ENCODE measurements at places on chromosomes 16 and 17. TPM values are rescaled to one million over a fixed set of nuclear protein-coding genes. Genes with fewer than 3 reads are reported as not detected.
A peak's percentile ranks its signal among the peaks of the same experiment; 100 is the strongest.

- H3K4me3 ChIP-seq: no peak overlapping the region
- H3K27ac ChIP-seq: no peak overlapping the region
- no peaks in the 10 kb centered on the region for H3K27me3 ChIP-seq
- H3K36me3 ChIP-seq: peaks cover 2% of the 10 kb centered on the region
- H3K4me1 ChIP-seq: no peaks in the 10 kb centered on the region
These were observed 177.4 kb downstream of the FTO start for GRCh38 chr16:53881371-53881770.

- H3K4me1 ChIP-seq: no peaks in the 10 kb centered on the region
- no peaks in the 10 kb centered on the region for H3K27me3 ChIP-seq
- H3K27ac ChIP-seq: no peak overlapping the region
- no peak for DNase-seq
- H3K36me3 ChIP-seq: no peaks in the 10 kb centered on the region
These were observed 23.5 kb upstream of the GRIN2A start for GRCh38 chr16:10205688-10206087.

DNA sequence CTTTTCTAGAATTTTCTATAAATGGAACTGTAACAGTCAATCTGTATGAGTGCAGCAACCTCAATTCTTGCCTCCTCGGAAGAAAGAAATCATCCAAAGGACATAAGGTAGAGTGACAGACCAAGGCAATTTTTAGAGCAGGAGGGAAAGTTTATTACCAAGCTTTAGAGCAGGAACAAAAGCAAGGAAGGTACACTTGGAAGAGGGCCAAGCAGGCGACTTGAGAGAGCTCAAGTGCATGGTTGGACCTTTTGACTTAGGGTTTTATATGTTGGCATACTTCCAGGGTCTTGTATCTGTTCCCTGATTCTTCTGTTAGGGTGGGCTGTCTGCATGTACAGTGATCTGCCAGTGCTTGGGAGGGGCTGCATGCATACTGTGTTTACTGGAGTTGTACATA is 50.3 kb downstream of the SCNN1G start:
- no peak for DNase-seq
- no peak overlapping the region for H3K4me3 ChIP-seq
- H3K27ac ChIP-seq: no peak overlapping the region
- no peaks in the 10 kb centered on the region for H3K27me3 ChIP-seq

DNA sequence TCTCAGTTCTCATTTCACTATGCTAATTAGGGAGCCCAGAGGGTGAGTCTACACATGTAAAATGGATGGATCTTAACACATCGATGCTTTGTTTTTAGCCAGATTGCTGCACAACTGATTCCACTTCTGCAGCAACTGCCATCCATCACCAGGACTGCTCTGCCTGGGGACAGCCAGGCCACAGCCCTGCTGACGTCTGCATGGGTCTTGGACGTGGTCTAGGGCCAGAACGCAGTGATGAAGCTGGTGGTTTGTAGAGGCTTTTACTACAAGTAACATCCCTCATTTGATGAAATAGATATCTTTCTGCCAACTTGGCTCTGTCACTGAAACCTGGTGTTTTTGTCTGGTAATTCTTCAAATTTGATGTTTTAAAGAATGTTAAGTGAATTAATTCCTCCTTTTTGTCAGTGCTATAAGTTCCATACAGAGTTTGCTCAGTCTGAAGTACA is 50.6 kb downstream of the MARCHF10 start:
- H3K4me1 ChIP-seq: no peaks in the 10 kb centered on the region
- DNase-seq: no peak
- H3K27ac ChIP-seq: no peak overlapping the region
- no peaks in the 10 kb centered on the region for H3K36me3 ChIP-seq
- H3K4me3 ChIP-seq: no peak overlapping the region

Gene PHB1
- total RNA-seq: 72.3 TPM

DNA sequence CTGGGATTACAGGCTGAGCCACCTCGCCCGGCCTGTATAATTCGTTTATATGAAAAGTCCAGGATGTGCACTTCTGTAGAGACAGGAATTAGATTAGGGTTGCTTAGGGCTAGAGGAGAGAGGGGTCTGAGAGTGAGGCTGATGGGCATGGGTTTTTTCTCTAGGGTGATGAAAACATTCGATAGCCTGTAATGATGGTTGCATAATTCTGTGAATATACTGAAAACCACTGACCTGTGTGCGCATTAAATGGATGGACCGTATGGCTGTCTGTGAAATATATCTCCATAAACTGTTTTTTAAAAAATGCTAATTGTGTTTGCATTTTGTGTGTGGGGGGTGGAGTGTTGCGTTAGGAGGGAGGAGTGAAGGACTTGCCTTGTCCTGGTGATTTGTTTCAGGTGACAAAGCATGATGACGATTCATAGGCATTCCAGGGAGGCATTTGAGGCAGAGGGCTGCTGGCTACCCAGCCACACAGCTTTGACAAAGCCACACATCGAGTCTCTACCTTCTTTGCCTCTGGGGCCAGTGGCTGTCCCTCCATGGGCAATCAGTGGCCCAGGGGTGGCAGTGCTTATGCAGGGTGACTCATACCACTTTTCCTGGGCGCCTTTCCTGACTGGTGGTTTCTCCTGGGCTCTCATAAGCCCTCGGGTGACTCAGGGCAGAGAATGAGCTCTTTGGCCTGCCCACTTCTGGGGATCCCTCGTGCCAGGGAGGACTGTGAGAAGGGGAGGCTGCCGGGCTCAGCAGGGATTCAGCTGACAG is 148.5 kb upstream of the WSCD1 start:
- H3K4me1 ChIP-seq: no peaks in the 10 kb centered on the region
- no peak overlapping the region for H3K4me3 ChIP-seq
- H3K27ac ChIP-seq: no peak overlapping the region
- no peaks in the 10 kb centered on the region for H3K36me3 ChIP-seq
- no peak for DNase-seq
- H3K27me3 ChIP-seq: no peaks in the 10 kb centered on the region

DNA sequence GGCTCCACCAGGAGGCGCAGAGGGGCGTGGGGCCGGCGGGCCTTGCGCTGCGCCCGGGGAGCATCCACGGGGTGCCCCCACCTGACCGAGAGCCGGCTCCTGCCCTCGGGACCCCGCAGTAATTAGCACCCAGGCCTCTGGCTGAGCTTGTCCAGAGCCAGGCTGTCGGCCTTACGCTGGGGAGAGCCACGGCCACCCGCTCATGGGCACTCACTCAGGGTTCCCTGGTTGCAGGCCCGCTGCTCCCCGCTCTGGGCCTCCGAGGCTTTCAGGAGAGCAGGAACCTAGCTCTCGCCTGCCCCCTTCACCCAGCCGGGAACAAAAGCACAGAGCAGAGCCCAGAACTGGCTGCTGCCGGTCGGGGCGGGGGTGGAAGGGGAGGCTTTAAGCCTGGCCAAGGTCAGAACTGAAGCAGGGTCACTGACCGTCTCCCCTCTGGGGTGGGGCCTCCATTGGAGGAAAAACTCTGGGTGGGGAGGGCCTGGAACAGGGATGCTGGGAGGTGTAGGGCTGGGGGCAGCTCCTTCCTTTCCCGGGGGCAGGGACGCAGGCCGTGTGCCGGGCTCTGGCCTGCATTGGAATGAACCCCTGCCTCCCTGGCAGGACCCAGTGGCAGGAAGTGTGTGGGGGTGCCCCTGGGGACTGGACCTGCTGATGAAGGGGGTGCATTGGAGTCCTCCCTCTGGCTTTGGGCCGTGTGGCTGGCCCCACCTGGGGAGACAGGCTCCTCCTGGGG is 12.3 kb downstream of the GLIS2 start:
- H3K4me3 ChIP-seq: peak overlapping the region; percentile 55
- no peaks in the 10 kb centered on the region for H3K27me3 ChIP-seq
- H3K36me3 ChIP-seq: no peaks in the 10 kb centered on the region
- H3K4me1 ChIP-seq: peaks cover 16% of the 10 kb centered on the region
- no peak overlapping the region for H3K27ac ChIP-seq
- peak; percentile 68 for DNase-seq

Gene DNAH17
- total RNA-seq: 0.19 TPM

Gene CCL17
- not detected for total RNA-seq

GRCh38 chr17:17167986-17168385 is 38.1 kb downstream of the PLD6 start:
- peaks cover 77% of the 10 kb centered on the region for H3K36me3 ChIP-seq
- H3K4me1 ChIP-seq: no peaks in the 10 kb centered on the region
- no peaks in the 10 kb centered on the region for H3K27me3 ChIP-seq
- no peak overlapping the region for H3K27ac ChIP-seq
- no peak overlapping the region for H3K4me3 ChIP-seq

Gene KRTAP9-4
- not detected for total RNA-seq

Gene AANAT
- total RNA-seq: 0.94 TPM

- peaks cover 7% of the 10 kb centered on the region for H3K4me1 ChIP-seq
- no peaks in the 10 kb centered on the region for H3K27me3 ChIP-seq
- H3K4me3 ChIP-seq: no peak overlapping the region
- no peak for DNase-seq
- H3K36me3 ChIP-seq: no peaks in the 10 kb centered on the region
- no peak overlapping the region for H3K27ac ChIP-seq
These were observed 2.0 kb downstream of the WSCD1 start for GRCh38 chr17:6072157-6072556.

Gene KCNG4
- not detected for total RNA-seq

Gene SULT1A3
- total RNA-seq: 41.2 TPM

- DNase-seq: no peak
- H3K27ac ChIP-seq: no peak overlapping the region
- no peaks in the 10 kb centered on the region for H3K27me3 ChIP-seq
- no peak overlapping the region for H3K4me3 ChIP-seq
- peaks cover 5% of the 10 kb centered on the region for H3K4me1 ChIP-seq
- peaks cover 19% of the 10 kb centered on the region for H3K36me3 ChIP-seq
These were observed 153.4 kb upstream of the PLCG2 start for GRCh38 chr16:81625544-81626153.

GRCh38 chr16:67399218-67399733 is 6.0 kb upstream of the TPPP3 start:
- H3K27ac ChIP-seq: no peak overlapping the region
- no peaks in the 10 kb centered on the region for H3K27me3 ChIP-seq
- no peaks in the 10 kb centered on the region for H3K36me3 ChIP-seq
- peaks cover 16% of the 10 kb centered on the region for H3K4me1 ChIP-seq
- DNase-seq: peak; percentile 72

DNA sequence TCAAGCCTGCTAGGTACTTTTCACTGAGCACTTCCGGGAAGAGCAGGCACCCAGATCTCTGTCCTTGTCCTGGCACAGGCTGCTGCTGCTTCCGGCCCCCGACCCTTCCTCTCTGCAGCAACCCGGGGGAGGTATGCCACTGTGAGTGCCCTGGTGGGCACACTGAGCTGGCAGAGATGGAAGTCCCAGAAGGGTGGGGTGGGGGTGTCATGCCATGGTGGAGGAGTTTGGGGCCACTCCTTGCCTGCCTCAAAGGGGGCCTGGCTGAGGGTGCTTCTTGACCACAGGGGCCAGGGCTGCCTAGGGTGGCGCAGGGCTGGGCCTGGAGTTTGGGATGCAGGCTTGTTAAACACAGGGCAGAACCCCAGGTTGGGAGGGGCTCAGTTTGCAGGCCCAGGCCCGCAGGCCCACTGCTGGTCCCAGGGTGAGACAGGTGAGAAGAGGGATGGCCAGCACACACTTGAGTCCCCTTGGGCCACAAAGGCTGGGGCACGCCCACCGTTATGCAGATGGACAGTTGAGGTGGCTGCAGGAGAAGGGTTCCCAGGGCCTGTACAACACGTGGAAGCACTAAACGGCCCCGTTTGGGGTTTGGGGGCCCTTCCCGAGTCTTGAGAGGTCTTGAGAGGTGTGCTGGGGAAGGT is 8.7 kb downstream of the TMEM235 start:
- H3K27me3 ChIP-seq: peaks cover 2% of the 10 kb centered on the region
- no peaks in the 10 kb centered on the region for H3K36me3 ChIP-seq
- H3K4me3 ChIP-seq: no peak overlapping the region
- no peak overlapping the region for H3K27ac ChIP-seq
- peaks cover 34% of the 10 kb centered on the region for H3K4me1 ChIP-seq

DNA sequence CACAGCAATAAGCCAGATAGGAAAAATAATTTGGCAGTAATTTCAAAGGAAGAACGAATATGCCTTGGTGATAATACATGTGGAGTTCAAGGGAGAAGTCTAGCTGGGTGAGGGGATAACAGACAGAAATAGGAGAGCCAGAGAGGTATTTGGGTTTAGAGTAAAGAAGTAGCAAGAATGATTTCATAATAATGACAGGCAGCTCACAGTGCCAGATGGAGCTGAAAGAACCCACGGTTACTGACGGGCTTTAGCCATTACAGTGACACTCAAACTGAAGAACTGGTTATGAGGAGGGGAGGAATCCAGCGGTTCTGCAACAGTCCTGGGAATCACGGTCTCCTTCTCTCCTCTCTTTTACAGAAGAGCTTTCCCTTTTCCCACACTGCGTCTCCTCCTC is 2.2 kb downstream of the OR4D1 start:
- H3K4me3 ChIP-seq: no peak overlapping the region
- peaks cover 7% of the 10 kb centered on the region for H3K4me1 ChIP-seq
- no peaks in the 10 kb centered on the region for H3K27me3 ChIP-seq
- no peak for DNase-seq

Gene SCRN2
- 53.8 TPM for total RNA-seq

GRCh38 chr16:57873218-57873617 is 70.9 kb upstream of the KIFC3 start:
- no peak overlapping the region for H3K4me3 ChIP-seq
- no peaks in the 10 kb centered on the region for H3K27me3 ChIP-seq
- no peaks in the 10 kb centered on the region for H3K4me1 ChIP-seq

- DNase-seq: no peak
- H3K27me3 ChIP-seq: peaks cover 2% of the 10 kb centered on the region
- no peaks in the 10 kb centered on the region for H3K36me3 ChIP-seq
These were observed 20.5 kb downstream of the MYLK3 start for GRCh38 chr16:46727630-46728029.

GRCh38 chr17:1475321-1475854 is 17.1 kb downstream of the MYO1C start:
- H3K4me3 ChIP-seq: no peak overlapping the region
- peaks cover 36% of the 10 kb centered on the region for H3K4me1 ChIP-seq

- H3K36me3 ChIP-seq: no peaks in the 10 kb centered on the region
- no peak for DNase-seq
- no peaks in the 10 kb centered on the region for H3K4me1 ChIP-seq
- H3K27ac ChIP-seq: no peak overlapping the region
- no peaks in the 10 kb centered on the region for H3K27me3 ChIP-seq
These were observed 2.8 kb upstream of the CACNG1 start for GRCh38 chr17:67041531-67041930.

- no peak overlapping the region for H3K4me3 ChIP-seq
- no peaks in the 10 kb centered on the region for H3K36me3 ChIP-seq
- no peaks in the 10 kb centered on the region for H3K27me3 ChIP-seq
- H3K4me1 ChIP-seq: no peaks in the 10 kb centered on the region
- no peak for DNase-seq
These were observed 18.0 kb downstream of the SLC5A11 start for GRCh38 chr16:24863582-24864437.

- peaks cover 43% of the 10 kb centered on the region for H3K36me3 ChIP-seq
- H3K27ac ChIP-seq: no peak overlapping the region
- H3K4me1 ChIP-seq: no peaks in the 10 kb centered on the region
- no peak for DNase-seq
- no peak overlapping the region for H3K4me3 ChIP-seq
These were observed 21.4 kb upstream of the SLC6A4 start for GRCh38 chr17:30256756-30257506.

DNA sequence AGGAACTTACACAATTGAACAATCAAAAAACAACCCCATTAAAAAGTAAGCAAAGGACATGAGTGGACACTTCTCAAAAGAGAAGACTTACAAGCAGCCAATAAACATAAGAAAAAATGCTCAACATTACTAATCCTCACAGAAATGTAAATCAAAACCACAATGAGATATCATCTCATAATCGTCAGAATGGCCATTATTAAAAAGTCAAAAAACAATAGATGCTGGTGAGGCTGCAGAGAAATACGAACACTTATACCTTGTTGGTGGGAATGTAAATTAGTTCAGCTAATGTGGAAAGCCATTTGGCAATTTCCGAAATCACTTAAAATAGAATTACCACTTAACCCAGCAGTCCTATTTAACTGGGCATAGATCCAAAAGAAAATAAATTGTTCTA is 301.9 kb upstream of the KCNJ16 start:
- H3K27me3 ChIP-seq: no peaks in the 10 kb centered on the region
- H3K4me3 ChIP-seq: no peak overlapping the region
- H3K27ac ChIP-seq: no peak overlapping the region
- no peak for DNase-seq
